ENCODE measurements at places on chromosomes 5 and 9.
A peak's percentile ranks its signal among the peaks of the same experiment; 100 is the strongest.

GRCh38 chr5:113092683-113093082 lies 116.1 kb downstream of the DCP2 start:
- DNase-seq: no peak

DNA sequence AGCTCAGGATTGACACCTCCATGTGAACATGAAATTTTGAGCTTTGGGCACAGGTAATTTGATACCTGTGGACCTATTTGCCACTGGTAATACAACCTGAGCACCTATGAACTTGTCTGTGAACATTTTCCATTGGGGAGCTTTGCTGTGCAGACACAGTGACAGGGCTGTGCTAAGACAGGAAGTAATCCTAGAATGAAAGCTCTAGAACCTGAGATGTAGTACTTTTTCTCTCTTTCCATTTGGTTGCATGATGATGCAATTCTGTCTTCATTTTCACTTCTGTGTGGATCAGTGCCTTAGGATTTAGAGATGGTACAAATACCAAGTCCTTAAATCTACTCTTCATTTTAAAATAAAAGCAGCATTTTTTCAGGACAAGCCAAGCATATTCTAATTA lies 216.9 kb downstream of the NR3C1 start:
- no peak for DNase-seq

DNA sequence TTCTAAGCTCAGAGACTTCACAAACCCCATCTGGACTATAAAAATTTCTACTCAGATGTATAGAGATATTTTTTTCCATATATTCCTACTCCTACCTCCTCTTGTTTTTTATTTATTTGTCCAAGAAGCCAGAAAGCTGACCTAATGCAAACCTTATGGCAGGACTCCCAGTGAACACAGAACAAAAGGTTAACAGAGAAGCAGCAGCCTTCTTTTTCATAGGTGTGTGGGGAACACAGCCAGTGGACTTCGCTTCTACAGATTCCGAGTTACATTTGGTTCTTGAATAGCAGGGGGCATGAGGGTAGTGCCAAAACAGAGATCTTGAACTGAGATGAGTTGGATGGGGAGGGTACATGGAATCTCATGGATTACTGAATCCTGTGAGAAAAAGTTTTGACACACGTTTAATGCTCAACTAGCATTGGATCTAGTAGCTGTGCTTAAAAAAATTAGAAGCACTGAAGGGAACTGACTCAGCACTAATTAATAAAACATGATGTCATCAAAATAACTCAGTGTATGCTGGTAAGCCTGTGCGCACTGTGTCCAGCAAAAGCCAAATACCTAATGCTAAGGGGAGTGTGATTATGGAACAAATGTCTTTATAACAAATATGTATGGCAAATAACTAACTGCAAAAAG lies 240.1 kb downstream of the GABRB2 start:
- no peak for DNase-seq

GRCh38 chr9:8585036-8585435 lies 785.5 kb upstream of the DMAC1 start:
- no peak for DNase-seq

DNA sequence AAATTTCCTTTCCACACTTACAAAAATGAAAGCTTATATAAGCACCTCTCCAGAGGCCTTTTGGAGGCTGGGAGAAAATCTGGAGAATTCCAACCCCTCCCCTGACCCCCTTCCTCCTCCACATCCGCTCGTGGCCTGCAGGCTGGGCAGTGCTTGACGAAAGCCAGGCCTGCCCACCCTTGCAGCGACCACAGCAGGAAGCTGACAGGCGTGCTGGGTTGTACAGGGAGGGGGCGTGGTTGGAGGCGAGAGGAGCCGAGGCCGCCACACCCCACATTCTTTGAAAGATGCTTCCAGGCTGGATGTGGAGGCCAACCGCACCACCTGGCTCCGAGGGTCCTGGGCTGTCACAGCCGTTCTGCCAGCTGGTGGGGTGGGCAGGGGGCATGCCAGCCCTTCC lies 47.8 kb upstream of the IER5L start:
- no peak for DNase-seq

DNA sequence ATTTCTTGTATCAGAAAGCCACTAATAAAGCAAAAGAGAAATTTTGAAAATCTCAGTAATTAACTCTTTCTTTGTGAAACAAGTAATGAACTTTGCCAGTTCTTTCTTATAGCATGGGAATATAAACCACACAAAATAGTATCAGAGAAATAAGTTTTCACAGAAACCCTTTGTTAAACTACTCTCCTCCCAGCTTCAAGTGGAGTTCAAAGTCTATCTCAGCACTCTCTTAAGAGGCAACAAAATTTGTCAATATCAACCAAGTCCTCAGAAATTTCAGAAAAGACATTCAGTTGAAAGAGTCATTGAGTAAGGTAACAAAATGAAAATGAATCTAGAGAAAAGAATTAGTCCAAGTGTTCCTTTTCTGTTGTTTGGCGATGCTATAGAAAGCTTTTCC lies 89.3 kb downstream of the NTRK2 start:
- DNase-seq: no peak

DNA sequence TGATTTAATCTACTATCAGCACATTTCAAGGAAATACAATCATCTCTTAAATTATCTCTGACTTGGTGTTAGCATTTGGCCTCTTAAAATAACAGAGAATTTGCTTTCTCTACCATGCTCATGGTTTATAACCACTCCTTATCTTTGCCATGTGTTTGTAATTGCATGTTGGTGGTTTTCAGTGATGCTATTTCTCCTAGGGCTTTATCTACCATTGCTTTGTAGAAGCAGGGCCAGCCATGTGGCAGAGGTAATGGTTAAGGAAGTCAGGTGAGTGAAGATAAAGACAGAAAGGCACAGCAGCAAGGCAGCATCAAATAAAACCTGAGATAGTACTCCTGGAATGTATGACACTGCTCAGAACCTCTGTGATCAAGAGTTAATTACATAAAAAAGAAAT lies 206.2 kb downstream of the FER start:
- DNase-seq: no peak

DNA sequence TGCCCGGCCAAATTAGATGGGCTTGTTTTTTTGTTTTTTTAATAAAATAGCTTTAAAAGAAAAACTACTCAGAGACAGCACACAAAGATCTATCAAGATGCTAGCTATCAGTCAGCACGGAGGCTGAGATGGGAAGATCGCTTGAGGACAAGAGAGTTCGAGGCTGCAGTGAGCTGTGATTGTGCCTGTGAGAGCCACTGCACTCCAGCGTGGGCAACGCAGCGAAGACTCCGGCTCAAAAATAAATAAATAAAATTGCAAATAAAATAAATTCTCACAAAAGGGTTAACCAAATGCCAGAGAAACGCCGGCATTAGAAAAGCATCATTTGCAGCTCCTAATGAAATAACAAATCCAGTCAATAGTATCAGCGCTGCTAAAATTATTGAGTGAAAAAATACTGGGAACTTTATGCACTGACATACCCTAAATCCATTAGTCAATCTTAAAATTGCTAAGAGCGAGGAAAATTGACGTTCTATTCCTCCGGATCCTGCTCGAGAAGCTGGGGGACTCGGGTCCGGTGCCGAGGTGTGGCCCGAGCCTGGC lies 681 bp downstream of the CPLANE1 start:
- DNase-seq: no peak

DNA sequence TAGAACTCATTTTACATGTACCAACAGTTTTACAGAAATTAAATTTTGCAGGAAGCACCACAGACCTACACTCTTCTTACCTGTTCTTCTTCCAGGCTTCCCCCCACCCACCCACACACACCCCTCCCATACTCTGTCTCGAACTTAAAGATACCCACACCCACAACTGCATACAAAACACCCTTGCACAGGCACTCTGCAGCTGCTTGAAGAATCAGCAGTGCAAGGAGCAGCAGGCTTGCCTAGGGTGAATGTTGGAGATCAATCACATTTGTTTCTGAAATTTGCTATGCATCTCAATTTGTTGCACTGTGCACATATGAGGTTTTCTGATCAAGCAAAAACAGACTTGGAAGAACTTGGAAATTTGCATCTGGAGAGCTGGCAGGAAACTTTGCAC lies 77.5 kb upstream of the TGFBR1 start:
- no peak for DNase-seq

GRCh38 chr9:105198023-105198422 lies 46.4 kb upstream of the SLC44A1 start:
- no peak for DNase-seq

DNA sequence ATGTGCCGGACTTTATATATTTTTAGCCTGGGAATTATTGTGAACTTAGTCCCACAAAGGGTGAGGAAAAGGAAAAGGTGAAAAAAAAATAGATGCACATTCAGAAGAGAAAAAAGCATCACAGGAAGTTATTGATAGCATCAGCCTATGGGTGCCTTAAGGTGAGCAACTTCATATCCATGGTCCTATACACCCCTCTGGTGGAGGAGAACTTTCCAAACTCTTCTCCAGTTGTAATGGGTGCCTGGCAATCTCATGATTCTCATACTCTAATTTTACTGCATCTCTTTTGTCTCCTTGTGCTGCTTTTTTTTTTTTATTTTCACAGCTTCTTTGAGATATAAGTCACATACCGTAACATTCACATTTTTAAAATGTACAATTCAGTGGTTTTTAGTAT lies 107.4 kb downstream of the JAKMIP2 start:
- DNase-seq: no peak

GRCh38 chr9:120776788-120777187 lies 16.4 kb downstream of the FBXW2 start:
- no peak for DNase-seq

DNA sequence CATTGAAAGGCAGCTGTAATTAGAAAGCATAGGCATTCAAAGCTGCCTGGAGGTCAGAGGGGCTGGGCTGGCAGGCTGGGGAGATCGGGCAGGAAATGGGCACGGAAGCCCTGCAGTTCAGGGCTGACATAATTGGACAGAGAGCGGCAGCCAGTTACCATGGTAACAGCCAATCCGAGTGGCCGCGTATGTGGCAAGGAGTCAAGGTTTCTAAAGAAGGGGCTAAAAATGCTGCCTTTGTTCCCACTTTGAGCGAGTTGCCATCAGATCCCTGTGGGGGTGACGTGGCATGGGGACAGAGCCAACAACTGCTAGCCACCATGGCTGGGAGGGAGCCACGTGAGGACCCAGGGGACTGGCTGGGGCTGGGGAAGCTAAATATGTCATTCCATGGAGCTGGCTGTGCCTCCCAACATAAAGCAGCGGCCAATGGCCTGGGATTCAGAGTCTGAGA lies 44.7 kb upstream of the NDFIP1 start:
- no peak for DNase-seq

- DNase-seq: no peak
These were observed 11.1 kb upstream of the CEP72 start for GRCh38 chr5:600886-601541.

- DNase-seq: no peak
These were observed 56.6 kb upstream of the LMNB1 start for GRCh38 chr5:126720369-126720768.

- peak; percentile 74 for DNase-seq
These were observed 3.5 kb downstream of the SHB start for GRCh38 chr9:38065369-38066075.

DNA sequence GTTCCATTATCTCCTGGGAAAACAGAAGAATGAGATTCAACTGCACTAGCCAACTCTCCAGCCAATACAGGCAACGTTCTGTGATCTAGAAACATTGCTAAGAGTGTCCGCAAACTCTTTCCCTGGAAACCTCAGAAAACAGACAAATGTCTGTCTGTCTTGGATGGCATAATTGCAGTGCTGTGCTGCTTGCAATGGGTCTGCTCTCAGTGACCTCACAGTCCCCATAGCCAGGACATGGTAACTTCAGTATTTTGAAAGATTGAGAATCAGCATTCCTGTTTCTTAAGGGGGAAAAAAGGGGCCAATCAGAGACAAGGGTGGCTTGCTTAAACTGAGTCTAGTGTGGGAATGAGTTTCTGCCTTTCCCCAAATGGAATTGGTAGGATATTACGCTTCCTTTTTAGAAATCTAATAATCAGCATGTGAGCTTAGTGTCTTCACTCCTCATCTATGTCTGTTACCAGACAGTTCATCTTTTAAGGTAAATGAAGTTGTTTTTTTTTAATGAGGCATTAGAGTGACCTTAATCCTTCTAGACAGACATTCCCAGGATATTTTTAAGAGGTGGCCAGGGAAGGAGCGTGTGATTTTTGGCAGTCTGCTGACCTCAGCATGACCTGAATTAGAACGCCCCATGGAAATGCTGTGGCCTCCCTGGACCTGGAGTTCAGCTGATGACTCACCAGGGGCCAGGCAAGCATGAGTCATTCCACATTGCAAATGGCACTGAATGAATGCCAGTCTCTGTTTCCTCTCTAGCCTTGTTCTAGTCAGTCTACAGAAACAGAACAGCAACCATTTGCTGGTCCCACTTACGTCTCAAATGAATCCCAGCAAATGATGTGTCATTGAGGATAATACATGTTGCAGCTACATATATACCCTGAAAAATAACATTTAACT lies 210.2 kb upstream of the ACTBL2 start:
- DNase-seq: no peak

DNA sequence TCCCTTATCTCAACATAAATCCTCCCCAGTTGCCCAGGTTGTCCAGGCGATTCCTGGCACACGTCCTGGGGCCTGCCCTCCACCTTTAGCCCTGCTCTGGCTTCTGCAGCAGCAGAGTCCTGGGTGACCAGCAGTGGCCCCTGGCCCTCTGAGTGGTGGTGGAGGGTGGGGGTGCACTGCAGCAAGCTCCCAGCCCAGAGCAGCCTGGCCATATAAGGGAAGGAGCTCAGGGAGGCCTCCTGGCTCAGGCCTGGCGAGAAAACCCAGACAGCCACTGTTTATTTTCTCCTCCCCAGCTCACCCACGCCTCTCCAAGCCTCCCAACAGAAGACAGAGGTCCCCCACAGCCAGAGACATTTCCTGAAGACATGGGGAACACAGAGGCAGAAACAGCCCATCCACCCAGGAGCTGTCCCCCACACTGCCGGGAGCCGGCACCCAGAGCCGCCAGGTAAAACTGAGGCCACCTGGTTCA lies 44.7 kb upstream of the IL17B start:
- no peak for DNase-seq

DNA sequence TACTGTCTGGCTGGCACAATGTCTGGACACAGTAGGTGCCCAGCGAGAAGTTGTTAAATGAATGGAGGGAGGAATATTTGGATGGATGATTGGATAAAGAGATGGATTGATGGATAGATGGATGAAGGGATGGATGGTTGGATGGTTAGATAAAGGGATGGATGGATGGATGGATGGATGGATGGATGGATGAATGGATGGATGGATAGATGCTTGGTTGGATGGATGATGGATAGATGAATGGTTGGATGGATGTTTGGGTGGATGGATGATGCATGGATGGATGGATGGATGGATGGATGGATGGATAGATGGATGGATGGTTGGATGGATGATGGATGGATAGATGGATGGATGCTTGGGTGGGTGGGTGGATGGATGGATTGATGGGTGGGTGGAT lies 90.4 kb downstream of the UBE2QL1 start:
- no peak for DNase-seq

GRCh38 chr5:111241696-111242095 lies 17.5 kb downstream of the CAMK4 start:
- no peak for DNase-seq

GRCh38 chr9:107044872-107045271 lies 181.9 kb downstream of the ZNF462 start:
- DNase-seq: no peak

- peak; percentile 64 for DNase-seq
These were observed 29.5 kb downstream of the MTAP start for GRCh38 chr9:21831841-21832509.

Data from GM20000 (cell line).